Brain microvascular endothelial cell (primary cell): ENCODE measurements at places on chromosomes 4 and X.

GRCh38 chrX:76202471-76202870 is 29.6 kb downstream of the PBDC1 start:
- DNase-seq: no peak

GRCh38 chrX:69237236-69237635 is 72.0 kb upstream of the PJA1 start:
- DNase-seq: no peak

GRCh38 chrX:17878028-17878670 is 17.1 kb upstream of the RAI2 start:
- no peak for DNase-seq

GRCh38 chr4:109977854-109978501 is 65.3 kb downstream of the EGF start:
- DNase-seq: peak; percentile 64

DNA sequence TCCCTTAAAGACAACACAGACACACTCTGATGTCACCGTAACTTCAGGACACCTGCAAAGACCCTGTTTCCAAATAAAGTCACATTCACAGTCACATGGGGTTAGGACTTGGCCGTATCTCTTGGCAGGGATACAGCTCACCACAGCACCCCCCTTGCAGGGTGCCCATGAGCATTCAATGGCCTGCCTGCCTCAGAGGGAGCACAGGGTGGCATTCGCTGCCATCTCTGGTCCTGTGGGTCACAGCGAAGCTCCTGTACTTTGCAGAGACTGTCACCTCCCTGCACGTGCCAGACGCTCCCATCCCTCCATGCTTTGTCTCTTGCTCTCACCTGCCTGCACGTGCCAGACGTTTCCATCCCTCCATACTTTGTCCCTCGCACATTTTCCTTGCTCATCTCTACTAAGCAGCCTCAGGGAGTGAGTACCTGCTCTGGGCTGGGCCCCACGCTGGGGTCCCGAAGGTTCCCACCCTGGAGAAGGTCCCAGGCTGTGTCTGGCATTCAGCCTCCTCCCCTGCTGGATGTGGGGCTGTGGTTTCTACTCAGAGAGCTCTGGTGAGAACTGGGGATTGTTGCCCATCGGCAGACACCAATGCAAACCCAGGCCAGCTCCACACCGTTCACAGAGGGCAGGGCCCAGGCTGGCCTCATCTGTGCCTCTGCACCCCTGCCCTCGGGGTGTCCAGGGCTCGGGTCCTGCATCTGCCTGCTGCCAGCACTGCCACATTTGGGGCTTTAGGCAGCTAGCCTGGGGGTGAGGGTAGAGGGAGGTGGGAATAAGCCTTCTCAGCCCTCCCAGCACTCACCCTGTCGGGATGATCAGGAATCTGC is 15.8 kb downstream of the HTRA3 start:
- no peak for DNase-seq
